Bronchial epithelial cell (primary cell): ENCODE measurements at places on chromosomes 6 and 20. TPM values are rescaled to one million over a fixed set of nuclear protein-coding genes. Genes with fewer than 3 reads are reported as not detected.

The LAMA2 gene
- total RNA-seq: under 0.01 and 2.6 TPM in 2 replicates

The DBNDD2 gene
- 12.9 and 18.2 TPM in 2 replicates for total RNA-seq

The PKIG gene
- total RNA-seq: 8.4 and 15.0 TPM in 2 replicates

The FAM83B gene
- 39.9 and 40.3 TPM in 2 replicates for total RNA-seq

The PI16 gene
- total RNA-seq: not detected in 2 replicates

The SDCBP2 gene
- 96.4 and 176 TPM in 2 replicates for total RNA-seq

The NNAT gene
- not detected in 2 replicates for total RNA-seq
